ENCODE measurements at places on chromosomes 2 and 18. TPM values are rescaled to one million over a fixed set of nuclear protein-coding genes. Genes with fewer than 3 reads are reported as not detected.

IL36G gene
- not detected for total RNA-seq

TFCP2L1 gene
- total RNA-seq: 3.1 TPM

CD8B gene
- total RNA-seq: 0.67 TPM

L3MBTL4 gene
- 7.5 TPM for total RNA-seq

TMEM200C gene
- total RNA-seq: 0.32 TPM

SP5 gene
- 0.26 TPM for total RNA-seq

TRIM43B gene
- total RNA-seq: not detected

PRLH gene
- not detected for total RNA-seq

ALPI gene
- 0.71 TPM for total RNA-seq

SCN9A gene
- total RNA-seq: 5.7 TPM

SCYGR8 gene
- total RNA-seq: not detected

KLHL41 gene
- total RNA-seq: 0.55 TPM

HS1BP3 gene
- 28.8 TPM for total RNA-seq

ACVR1C gene
- 44.9 TPM for total RNA-seq

ZAP70 gene
- 1.3 TPM for total RNA-seq

CTLA4 gene
- total RNA-seq: 0.64 TPM

Data from mesenteric fat pad (tissue), 1 donor.